ENCODE measurements at places on chromosomes 3 and 15.

DNA sequence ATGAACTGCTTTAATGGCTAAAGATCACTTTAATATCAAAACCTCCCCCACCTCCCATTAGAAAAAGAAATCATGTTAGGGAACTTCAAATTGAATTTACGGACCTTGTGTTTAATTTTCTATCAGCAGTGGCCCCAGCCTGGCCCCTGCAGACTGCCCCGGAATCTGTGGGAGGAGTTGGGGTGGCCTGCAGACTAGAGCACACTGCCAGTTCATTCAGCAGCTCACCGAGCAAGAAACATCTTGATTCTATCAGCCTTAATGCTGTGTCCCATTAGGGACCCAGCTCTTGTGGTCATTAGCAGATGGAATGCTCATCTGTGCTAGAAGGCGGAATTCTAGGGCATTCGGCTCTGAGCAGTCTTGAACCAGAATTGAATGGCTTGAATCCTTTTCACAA lies 54.2 kb downstream of the FLNB start:
- DNase-seq = peak; percentile 39

DNA sequence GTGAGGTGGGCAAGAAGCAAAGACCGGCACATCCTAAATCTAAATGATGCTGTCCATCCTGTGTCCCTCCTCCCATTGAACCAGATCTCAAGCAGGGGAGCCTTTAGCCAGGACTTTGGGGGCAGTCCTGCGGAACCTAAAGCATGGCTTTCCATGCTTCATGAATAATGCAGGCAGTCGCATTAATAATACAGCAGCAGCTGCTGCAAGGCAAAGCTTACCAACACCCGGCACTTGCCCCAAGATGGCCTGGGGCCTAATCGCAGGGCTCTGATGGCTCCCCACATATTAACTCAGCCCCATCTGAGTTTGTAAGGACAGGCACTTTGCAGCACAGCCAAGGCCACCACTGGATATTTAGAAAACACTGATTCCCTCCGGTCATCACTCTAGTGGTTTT lies 114.4 kb downstream of the NTRK3 start:
- DNase-seq = no peak

- no peak for DNase-seq
These were observed 12.9 kb downstream of the NEO1 start for GRCh38 chr15:73065114-73065513.

DNA sequence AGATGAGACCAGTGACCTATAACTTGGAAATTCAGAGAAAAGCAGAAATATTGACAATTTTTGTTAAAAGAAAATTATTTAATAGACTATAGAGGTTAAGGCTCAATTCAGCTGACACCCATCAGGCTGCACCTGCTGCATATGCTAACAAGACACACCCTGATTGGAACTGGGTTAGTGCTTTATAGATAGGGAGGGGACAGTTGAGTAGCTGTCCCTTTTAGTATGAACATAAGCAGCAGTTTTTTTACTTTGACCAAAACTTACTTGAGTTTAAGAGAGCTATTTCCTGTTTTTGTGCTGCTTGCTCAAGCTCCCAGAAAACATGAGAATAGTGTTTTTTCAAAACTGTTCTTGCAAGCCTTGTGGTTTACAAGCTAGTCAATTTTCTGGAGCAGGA lies 292.6 kb downstream of the LRRC3B start:
- peak; percentile 7 for DNase-seq

GRCh38 chr3:116367761-116368395 lies 77.4 kb downstream of the LSAMP start:
- DNase-seq = no peak

- peak; percentile 45 for DNase-seq
These were observed 308.5 kb downstream of the SV2B start for GRCh38 chr15:91408476-91409076.

GRCh38 chr3:61158216-61158615 lies 93.0 kb downstream of the FHIT start:
- DNase-seq = no peak

GRCh38 chr3:141454906-141455602 lies 31.8 kb upstream of the RASA2 start:
- peak; percentile 86 for DNase-seq

DNA sequence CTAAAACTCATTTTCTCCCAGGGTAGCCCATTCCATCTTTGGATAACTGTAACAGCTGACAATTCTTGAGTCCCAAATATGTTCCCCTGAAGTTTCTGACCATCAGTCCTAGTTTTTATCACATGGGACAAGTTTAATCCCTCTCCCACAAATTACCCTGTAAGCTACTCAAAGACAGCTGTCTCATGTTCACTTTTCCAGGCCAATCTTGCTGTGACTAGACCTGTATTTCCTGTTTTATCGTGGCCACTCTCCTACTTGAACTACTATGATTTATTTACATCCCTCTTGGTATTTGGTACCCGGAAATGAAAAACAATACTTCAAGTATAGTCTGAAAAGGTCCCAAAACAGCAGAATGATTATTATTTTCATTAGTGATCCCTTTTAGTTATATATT lies 95.1 kb upstream of the MEX3B start:
- DNase-seq = no peak

DNA sequence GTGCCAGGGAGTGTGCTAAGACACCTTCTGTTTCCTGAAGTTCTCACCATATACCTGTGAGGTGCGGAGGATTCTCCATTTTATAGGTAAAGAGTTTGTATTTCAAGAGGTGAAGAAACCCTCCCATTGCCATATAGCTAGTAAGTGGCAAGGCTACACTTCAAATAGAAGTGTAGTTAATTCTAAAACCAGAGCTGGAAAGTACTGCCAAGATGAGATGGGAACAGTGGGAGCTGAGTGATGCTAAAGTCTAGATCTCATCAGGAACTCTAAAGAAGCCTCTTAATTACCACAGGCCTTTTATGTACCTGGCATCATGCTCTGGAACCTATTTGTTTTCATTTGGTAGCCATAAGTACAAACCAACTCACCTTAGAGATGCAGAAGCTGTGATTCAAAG lies 98.6 kb upstream of the NUDT16 start:
- DNase-seq = no peak

DNA sequence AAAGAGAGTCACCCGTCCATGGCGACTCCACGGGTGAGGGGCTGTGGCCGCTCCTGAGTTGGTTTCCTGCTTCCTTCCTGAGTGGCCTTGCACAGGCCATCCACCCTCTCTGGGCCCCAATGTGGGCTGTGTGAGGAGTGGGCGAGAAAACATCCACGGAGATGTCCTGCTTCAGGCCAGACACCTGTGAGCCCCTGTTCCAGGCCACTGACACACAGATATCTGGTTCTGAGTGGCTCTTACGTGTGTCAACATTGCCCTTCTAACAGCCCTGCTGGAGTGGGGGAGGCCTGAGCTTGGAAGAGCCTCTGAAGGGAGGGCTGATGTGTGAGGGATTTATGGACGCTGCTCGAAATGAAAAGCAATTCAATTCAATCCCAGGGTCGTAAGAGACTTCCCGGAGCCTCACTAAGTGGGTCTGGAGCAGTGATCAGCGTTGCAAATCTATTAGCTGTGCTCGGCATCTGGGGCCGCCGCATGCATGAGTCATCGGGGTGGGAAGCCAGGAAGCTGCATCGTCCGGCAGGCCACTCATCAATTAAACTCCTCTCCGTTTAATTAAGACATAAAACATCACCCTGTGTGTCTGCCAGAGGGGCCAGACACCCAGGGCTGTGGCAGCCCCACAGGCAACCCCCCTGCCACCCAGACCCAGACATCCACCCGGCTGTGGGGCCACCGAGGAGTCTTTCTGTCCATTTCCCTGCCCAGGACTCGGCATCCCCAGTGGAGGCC lies 20.0 kb upstream of the PRR23E start:
- DNase-seq = no peak

DNA sequence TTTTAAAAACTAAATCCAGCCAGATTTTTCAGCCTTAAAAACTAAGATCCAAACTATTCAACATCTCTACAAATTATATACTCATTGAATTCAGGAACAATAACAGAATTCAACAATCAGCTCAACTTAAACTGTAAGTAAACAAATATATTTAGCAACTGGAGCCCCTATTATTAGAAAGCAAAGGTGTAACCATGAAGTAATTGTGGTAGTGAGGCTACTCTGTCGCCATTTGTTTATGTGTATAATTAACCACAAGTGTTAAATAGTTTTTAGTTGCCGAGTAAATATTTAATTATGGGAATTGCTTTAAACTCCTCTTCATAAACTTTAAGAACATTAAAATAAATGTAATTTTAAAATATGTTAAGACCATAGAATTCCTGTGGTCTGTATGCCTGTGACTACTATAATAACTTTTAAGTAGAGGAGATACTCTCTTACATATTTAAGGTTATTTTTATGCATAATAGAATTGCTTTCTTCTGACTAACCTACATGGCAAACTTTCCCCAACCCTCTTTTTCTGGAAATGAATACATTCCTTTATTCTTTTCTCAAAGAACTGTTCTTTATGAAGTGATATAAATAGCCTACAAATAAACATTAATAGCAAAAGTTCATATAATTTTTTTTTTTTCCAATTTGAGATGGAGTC lies 51.2 kb downstream of the MFN1 start:
- DNase-seq = no peak

- DNase-seq = no peak
These were observed 2.6 kb downstream of the TNIK start for GRCh38 chr3:171457607-171458061.

GRCh38 chr3:140943781-140944552 lies 2.3 kb downstream of the SLC25A36 start:
- DNase-seq = peak; percentile 16

DNA sequence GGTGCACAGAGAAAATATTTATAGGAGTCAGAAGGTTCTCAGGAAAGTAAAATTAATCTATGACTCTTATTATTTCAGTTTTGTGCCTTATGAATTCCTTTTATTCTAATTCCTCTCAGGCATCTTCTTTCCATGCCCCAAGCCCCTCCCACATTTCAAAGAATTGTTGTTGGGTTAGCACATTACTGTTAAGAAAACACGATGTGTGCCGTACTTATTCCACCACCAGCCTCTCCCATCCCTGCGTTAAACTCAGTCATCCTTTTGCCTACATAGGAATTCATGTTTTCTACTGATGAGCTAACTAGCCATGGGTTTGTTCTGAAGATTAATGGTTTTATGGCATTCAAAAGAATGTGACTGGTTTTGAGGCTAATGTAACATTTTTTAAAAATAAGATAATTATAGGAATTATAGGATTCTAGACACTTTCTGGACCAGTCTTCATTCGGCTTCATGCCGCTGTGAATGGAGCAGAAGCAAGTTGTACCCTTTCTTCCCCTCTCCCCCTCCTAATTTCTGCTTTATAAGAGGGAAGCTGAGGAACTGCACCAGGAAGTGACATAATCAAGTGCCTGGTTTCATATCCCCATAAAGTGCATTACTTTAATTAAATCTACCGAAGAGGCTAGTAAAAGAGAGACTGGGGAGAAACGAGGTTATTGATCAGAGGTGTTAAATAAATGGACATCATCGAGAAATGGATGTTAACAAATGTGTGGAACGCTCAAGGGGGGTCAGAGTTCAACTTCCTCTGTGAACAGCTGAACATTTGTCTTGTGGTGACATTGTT lies 12.3 kb upstream of the MB21D2 start:
- no peak for DNase-seq

- no peak for DNase-seq
These were observed 80.1 kb downstream of the AQR start for GRCh38 chr15:34889476-34889875.

- DNase-seq = no peak
These were observed 44.0 kb upstream of the SEC22A start for GRCh38 chr3:123157598-123158287.

- no peak for DNase-seq
These were observed 259.9 kb upstream of the NR2F2 start for GRCh38 chr15:96070636-96071035.

GRCh38 chr15:94263341-94264273 lies 32.2 kb downstream of the MCTP2 start:
- peak; percentile 10 for DNase-seq

DNA sequence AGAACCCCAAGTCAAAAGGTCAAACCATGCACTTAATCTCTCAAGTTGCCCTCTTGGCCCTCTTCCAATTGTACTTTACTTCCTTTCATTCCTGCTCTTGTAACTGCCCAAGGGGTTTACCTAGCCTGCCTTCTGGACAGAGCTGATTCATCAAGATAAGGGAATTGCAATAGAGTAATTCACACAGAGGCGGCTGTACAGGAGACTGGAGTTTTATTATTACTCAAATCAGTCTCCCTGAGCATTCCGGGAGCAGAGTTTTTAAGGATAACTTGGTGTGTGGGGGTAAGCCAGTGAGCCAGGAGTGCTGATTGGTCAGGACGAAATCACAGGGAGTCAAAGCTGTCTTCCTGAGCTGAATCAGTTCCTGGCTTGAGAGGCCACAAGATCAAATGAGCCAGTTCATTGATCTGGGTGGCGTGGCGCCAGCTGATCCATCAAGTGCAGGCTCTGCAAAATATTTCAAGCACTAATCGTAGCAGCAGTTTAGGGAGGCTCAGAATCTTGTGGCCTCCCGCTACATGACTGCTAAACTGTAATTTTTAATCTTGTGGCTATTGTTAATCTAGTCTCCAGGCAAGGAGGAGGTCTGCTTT lies 590.0 kb downstream of the EPHA3 start:
- DNase-seq = no peak

GRCh38 chr3:124260206-124260915 lies 268.4 kb upstream of the ROPN1 start:
- DNase-seq = no peak

DNA sequence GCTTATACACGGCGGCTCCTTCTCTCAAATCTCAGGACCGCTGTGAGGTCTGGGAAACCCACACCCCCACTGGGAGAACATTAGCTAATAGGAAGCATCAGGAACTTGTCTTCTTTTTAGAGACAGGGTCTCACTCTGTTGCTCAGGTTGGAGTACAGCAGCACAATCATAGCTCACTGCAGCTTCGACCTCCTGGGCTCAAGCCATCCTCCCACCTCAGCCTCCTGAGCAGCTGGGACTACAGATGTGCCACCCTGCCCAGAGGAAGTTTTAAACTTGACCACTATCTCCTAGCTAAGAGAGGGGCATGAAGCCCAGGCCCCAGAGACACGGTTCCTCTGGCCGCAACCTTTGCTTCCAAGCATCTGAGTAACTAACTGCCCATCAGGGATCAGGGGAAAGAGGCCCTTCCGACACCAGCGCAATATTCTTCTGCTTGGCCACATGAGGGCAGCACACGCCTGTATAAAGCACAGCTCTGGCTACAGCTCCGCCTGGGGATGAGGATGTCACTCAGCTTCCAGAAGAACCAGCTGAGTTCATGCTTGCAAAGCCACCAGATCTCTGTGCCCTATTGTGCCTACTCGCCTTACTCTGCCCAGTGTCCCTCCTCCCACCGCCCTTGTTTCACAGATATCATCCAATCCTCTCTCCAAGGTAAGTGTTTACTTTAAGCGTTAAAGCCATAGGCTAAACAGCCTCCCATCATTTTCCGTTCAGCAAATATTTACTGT lies 57.6 kb upstream of the SLC6A11 start:
- peak; percentile 85 for DNase-seq

- DNase-seq = no peak
These were observed 32.5 kb downstream of the ARHGEF3 start for GRCh38 chr3:56769116-56769707.

DNA sequence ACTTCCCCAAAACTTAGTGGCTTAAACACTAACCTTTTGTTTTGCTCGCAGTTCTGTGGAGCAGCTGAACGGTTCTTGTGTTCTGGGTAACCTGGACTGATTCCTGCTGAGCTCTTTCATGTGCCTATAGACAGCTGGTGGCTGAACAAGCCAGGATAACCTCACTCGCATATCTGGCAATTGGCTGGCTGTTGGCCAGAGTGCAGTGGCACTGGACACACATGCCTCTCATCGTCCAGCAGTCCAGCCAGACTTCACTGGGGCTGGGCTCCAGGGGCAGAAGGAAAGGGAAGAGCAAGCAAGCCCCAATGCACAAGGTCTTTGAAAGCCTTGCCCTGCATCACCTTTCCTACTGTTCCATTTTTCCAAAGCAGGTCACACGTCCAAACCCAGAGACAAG lies 53.6 kb upstream of the GATA2 start:
- DNase-seq = peak; percentile 23

Data from OCI-M1 (cell line).